ENCODE measurements at places on chromosomes 12 and 14.

DNA sequence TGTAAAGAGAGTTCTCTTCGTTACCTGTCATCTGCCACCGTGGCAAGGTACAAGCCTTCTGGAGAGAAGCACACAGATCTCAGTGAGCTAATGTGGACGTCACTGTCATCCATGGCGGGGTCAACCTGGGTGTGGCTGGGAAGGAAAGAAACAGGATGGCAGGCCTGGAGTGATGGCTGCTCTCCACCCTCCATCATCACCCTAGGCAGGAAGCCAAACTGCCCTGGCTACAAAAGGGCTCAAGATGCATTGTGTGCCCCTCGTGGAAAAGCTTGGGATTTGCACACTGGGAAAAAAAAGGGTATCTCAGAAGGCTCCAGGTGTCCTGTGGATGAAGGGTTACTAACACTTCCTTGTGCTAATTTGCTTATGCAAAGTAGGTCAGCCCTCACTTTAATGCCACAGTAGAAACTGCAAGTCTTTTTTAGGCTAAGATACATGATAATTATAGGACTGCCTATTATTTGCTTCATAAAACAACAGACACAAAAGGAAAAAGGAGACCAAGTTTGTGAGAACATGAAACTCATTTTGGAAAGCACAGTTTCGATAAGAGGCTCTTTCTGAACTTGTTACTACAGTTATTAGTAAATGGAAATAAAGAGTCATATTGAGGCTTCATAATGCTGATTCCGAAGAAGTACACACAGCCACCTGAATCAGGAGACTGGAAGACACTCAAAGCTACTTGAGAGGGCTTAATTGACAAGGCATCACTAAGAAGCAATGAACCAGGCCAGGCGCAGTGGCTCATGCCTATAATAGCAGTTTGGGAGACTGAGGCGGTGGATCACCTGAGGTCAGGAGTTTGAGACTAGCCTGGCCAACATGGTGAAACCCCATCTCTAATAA, 18.9 kb downstream of the RFC5 start:
- DNase-seq = peak; percentile 26

- peak; percentile 39 for DNase-seq
These were observed 14.4 kb downstream of the ART4 start for GRCh38 chr12:14828892-14829291.

- DNase-seq = no peak
These were observed 54.3 kb upstream of the TMX1 start for GRCh38 chr14:51185754-51186153.

DNA sequence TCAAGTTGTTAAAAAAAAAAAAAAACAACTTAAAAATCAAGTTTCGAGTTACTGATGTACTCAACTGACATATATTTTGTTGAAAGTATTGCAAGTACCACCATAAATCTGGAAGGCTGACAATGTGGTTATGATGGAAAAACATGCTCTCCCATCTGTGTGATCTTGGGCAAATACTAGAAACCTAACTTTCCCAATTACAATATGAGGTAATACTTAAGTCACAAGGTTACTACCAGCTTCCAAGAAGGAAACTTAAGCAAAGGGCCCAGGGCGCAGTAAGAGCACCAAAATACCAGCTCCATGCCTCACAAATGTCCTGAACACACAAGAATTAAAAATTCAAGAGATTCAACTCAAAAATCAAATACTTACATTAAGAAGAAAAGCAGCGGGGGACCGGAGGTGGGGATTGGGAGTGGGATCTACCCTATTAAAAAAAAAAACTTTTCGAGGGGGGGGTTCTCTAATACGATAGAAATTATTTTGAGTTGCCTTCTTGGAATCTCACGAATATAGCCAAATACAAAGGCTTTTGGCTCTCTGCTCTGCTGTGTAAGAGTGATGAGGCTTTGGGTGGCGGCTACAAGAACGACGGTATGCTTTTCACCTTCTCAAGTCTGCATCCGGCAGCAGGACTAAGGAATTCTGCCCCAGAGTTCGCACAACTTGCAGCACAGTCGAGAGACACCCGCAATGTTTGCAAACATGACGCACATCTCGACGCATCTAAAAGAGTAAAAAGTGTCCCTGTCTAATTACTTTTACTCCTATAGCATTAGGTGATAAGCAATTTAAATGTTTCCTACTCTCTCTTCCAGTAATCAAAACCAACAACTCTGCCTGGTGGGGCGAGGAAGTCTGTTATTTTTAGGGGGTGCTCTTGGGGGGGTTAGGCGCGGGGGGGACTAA, 1.1 kb downstream of the SAV1 start:
- peak; percentile 59 for DNase-seq

- no peak for DNase-seq
These were observed 125.4 kb upstream of the PLEKHA5 start for GRCh38 chr12:19003987-19004619.

DNA sequence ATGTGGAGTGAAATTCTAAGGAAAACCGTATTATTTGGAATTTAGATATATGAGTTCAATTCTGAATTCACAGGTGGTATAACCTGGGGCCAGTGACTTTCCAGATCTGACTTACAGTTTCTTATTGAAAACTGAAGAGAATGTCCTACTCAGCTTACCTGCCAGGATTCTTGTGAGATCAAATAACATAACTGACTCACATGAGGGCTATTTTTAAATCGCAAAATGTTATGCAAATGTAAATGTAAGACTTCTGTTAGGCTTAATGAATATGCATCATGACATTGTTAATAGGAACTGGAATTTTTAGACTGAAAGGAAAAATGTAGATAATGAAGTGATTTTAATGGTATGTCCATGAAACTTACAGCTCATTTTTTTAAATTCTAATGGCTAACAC, 1142.1 kb downstream of the FLRT2 start:
- DNase-seq = no peak

- DNase-seq = peak; percentile 53
These were observed 707 bp downstream of the G2E3 start for GRCh38 chr14:30559638-30560091.
